M059J (cell line): ENCODE measurements at places on chromosomes 2 and 18. TPM values are rescaled to one million over a fixed set of nuclear protein-coding genes. Genes with fewer than 3 reads are reported as not detected.

TUBB6 gene
- total RNA-seq: 207 and 350 TPM in 2 replicates

PLEKHH2 gene
- total RNA-seq: 2.4 and 2.5 TPM in 2 replicates

MRPS5 gene
- 66.4 and 66.8 TPM in 2 replicates for total RNA-seq

ATIC gene
- 9.8 and 25.4 TPM in 2 replicates for total RNA-seq

DYNAP gene
- not detected in 2 replicates for total RNA-seq

MERTK gene
- 0.25 TPM in 1 of 2 replicates, not detected in the other for total RNA-seq

DNAJB2 gene
- total RNA-seq: 33.2 and 45.9 TPM in 2 replicates

LRRC30 gene
- total RNA-seq: not detected in 2 replicates

DNA sequence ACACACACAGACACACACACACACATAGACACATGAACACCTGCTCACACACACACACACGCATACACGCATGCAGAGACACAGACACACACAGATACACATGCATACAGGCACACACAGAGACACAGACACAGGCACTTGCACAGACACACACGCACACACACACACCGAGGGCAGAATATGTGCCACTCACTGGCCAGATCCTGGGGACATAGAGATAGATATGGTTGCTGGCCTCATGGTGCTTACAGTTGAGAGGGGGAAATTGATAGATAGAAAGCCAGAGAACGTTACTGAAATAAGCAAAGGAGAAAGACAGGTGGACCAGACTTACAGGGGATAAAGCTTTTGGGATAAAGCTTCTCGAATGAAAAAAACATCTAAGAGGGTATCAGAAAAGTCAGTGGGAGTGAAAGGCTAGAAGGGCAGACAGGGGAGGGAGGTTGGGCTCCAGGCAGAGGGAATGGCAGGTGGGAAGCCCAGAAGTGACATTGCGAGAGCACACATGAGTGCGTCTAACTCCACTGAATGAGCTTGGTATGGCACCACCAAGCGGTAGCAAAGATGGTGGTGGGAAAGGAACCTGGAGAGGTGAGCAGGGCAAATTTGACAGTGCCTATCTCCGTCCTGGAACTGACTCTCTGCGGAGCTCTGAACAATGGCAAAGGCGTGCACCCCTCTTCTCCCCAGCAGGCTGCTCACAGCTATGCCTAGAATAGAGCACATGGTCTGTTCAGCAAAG is 390.1 kb upstream of the TRIB2 start:
- DNase-seq: no peak

DNA sequence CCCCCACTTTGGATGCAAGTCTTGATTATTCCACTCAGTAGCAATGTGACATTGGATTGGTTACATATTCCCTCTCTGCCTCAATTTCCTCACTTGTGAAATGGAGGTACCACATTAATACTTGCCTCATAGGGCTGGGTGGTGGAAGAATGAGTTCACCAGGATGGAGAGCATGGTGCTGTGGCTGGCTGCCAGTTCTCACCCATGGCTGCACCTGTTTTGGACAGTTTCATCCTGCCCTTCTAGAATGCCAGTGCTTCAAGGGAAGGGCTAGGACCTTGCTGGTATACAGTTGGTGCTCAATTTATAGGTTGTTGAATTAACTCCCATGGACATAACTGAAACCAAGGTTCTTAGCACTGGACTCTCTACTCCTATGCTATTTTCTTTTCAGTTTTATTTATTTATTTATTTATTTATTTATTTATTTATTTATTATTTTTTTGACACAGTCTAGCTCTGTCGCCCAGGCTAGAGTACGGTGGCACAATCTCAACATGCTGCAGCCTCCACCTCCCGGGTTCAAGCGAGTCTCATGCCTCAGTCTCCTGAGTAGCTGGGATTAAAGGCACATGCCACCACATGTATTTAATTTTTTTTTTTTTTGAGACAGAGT is 5.3 kb upstream of the SH3RF3 start:
- no peak for DNase-seq

DNA sequence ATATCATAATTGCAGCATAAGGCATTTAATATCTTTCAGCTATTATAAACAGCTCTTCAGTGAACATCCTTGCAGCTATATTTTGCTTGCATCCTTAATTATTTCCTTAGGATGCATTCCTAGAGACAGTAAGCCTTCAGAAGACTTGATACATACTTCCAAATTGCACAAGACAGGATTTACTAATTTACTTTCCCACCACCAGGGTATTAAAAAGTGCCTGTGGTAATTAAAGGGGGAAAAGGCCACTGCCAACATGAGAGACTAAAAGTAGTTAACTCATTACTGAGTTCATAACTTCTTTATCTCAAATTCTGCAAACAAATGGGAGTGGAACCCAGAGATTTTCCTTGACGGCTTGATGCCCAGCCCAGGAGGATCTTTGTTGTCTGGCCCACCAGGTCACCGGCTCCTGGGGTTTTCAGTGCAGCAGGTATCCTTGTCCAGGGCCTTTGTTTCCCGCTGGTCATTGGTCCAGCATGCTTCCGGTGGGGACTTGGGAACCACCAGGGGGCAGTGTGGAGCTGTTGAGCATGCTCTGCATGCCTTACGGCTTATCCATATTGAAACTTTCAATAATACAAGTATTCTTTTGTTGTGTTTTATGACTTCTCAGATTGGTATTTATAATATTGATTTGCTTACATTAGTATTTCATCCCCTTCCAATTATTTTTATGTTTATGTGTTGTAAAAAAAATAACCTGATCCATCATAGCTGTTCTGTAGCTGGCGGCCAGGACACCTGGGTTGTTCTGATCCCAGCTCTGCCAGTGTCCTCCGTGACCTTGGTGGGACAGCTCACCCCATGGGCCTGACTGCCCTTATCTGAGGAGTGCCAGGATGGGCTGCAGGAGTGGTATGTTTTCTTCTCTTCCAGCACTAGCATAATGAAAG is 61.4 kb downstream of the TGOLN2 start:
- DNase-seq: peak; percentile 37

GRCh38 chr2:17864676-17865075 is 13.8 kb upstream of the KCNS3 start:
- DNase-seq: no peak

GRCh38 chr18:62757399-62758010 is 42.2 kb downstream of the PHLPP1 start:
- DNase-seq: no peak

DNA sequence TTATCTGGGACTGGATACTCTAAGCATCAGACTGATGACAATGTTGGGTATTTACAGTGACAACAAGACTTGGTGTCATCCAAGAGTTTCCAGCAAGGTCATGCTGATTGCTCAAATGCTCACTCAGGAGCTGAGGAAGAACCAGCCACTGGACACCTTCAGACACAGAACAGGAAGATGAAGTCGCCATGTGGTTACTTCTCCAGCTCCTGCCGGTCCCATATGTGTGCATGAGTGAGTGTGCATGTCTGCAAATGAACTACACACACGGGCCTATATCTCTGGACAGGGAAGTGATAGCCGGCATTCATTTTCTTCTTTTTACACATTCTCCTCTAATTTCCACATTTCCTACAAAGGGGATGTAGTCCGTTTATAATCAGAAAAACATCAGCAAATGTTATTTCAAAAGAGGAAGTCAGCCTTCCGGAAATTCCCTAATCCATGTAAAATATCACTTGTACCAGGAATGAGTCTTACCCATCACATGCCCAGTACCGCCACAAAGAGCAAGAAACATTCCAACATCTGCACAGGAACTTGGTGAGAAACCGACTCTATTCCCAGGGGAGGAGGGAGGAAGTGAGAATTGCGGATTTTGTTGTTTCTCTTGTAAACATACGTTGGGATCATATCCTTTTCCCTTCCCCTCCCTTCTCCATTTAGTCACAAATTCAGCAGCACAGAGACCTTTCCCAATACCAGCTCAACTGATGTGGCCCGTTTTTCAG is 10.8 kb downstream of the RFX8 start:
- peak; percentile 51 for DNase-seq

GRCh38 chr2:10995366-10995970 is 83.7 kb downstream of the KCNF1 start:
- no peak for DNase-seq

GRCh38 chr2:135839713-135840112 is 2.7 kb upstream of the LCT start:
- DNase-seq: peak; percentile 13
